Caudate nucleus (tissue), 63 donors: ENCODE measurements at places on chromosomes 2 and 18.

GRCh38 chr18:22685788-22686187 is 247.3 kb upstream of the RBBP8 start:
- DNase-seq: no peak

DNA sequence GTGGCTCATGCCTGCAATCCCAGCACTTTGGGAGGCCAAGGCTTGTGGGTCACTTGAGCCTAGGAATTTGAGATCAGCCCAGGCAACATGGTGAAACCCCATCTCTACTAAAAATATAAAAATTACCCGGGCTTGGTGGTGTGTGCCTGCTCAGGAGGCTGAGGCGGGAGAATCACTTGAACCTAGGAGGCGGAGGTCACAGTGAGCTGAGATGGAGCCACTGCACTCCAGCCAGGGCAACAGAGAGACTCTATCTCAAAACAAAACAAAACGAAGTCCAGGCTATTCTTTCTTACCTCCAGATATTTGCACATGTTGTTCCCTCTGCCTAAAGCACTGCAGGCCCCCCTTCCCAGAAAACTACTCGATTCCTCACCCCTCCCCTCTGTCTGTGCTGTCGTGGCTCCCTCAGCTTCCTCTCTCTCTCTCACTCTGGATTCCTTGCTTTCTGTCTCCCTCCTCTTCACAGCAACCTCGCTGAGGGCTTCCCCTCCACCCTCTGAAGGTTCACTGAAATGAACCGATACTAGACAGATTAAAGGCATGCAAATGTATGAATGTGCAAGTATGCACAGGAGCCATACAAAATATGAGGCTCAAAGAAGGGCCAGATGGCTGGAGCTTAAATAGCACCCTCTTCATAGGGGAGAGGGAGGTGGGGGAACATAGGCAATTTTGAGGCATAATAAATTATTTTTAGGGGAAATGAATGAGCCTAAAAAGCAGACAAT is 18.5 kb downstream of the TMEM177 start:
- DNase-seq: no peak

DNA sequence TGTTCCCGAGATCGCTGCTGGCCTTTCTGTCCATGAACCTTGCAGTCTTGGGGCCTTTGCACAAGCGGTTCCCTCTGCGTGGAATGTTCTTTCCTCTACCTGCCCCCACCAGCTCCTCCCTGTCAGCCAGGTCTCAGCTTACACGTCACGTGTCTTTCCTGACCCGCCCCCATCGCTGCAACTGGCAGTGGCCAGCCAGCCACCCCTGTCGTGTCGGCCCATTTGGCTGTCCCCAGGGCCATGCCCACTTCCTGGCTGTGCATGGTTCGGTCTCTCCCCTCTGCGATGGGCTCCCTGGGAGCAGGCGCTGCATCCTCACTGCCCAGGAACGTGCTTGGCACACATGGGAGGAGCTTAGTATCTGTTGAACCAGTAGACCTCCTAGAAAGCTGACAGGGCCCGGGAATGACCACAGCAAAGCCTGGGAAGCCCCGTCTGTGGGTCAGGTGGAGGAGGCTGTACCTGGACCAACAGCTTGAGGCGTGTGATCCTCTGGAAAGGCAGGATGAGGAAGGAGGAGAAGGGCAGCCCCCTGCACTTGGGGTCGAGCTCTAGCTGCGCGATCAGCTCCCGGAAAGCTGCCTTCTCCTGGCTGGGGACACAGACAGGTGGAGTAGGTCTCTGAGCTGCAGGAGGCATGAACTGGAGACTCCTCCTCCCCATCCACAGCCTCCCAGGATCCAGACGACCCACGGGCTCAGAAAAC is 21.0 kb downstream of the SNORC start:
- DNase-seq: no peak

DNA sequence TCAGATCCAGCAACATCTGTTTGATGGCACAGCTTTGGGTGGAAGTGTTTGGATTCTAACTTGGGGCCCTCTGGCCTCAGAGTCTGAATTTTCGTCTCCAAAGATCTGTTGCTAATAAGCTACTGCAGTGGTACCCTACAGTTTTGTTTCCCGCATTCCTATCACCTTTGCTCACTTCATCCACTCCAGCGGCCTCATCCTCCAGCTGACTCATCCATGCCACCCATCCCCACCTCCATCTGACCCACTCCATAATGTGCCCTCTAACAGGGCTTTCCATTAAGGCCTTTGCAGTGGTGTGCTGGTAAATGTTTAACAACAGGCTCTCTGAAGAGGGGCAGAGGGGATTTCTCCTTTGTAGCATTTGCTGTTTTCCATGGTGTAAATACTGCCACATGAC is 225.5 kb downstream of the TGIF1 start:
- DNase-seq: no peak

DNA sequence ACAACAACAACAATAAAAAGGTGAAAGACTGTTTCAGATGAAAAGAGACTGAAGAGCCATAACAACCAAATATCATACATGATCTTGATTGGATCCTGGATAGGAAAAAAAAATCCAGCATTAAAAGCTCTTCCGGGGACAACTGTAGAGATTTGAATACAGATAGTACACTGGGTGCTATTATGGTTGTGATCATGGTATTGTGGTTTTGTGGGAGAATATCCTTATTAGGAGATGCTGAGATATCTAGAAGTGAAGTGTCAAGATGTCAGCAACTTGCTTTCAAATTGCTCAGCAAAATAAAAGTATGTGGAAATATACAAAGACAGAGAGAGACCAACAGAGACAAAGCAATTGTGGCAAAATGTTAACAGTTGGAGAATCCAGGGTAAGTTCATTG is 15.5 kb upstream of the SPATA3 start:
- no peak for DNase-seq

GRCh38 chr18:45248240-45248903 is 366.9 kb upstream of the SLC14A2 start:
- no peak for DNase-seq

GRCh38 chr2:133532919-133533318 is 35.3 kb downstream of the NCKAP5 start:
- DNase-seq: no peak

DNA sequence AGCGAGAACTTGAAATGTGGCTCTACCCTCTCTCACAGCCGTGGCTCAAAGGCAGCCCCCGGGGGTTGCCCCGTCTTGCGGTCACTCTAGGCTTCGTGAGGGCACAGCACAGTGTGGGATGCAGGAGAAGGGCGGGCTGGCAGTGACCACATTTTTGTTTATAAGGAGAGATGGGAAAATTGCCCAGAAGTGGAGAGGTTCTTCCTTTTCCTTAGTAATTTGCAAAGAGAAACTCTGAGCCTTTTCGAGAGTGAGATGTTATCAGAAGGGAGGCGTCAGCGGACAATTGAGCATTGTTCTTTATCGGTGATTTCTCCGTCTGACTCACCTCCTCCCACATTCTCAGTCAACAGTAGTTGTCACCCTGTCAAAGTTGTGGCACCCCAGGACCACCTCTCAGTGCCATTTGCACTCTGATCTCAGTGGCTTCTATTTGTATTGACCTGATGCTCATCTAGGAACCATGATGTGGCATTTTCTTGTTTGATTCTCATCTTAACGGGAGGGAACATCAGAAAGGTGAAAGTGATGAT is 89.6 kb downstream of the ACAA2 start:
- no peak for DNase-seq

- DNase-seq: no peak
These were observed 178.6 kb downstream of the MGAT5 start for GRCh38 chr2:134432435-134432883.

- DNase-seq: no peak
These were observed 18.3 kb upstream of the CNOT11 start for GRCh38 chr2:101234169-101234938.

GRCh38 chr2:73838889-73839534 is 10.3 kb downstream of the STAMBP start:
- DNase-seq: no peak

GRCh38 chr18:57959278-57959677 is 84.7 kb upstream of the NEDD4L start:
- DNase-seq: no peak

GRCh38 chr2:109195193-109196045 is 66.4 kb downstream of the SH3RF3 start:
- DNase-seq: no peak

DNA sequence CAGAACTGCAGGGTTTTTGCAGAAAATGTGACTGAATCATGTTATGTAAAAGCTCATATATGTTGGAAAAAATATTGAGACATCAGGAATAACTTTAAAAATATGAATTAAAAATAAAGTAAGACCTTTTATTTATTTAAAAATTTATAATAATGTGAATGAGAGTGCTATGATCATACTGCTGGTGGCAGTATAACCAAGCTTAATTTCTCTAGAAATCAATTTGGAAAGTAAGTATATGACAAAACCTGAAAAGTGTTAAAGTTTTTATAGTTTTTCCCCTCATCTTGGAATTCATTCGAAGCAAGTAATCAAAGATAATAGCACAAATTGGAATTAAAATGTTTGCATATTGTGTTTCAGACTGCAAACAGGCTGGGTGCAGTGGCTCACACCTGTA is 7.5 kb downstream of the SLC39A10 start:
- no peak for DNase-seq

- no peak for DNase-seq
These were observed 42.3 kb downstream of the RPRD1A start for GRCh38 chr18:36025025-36025424.

DNA sequence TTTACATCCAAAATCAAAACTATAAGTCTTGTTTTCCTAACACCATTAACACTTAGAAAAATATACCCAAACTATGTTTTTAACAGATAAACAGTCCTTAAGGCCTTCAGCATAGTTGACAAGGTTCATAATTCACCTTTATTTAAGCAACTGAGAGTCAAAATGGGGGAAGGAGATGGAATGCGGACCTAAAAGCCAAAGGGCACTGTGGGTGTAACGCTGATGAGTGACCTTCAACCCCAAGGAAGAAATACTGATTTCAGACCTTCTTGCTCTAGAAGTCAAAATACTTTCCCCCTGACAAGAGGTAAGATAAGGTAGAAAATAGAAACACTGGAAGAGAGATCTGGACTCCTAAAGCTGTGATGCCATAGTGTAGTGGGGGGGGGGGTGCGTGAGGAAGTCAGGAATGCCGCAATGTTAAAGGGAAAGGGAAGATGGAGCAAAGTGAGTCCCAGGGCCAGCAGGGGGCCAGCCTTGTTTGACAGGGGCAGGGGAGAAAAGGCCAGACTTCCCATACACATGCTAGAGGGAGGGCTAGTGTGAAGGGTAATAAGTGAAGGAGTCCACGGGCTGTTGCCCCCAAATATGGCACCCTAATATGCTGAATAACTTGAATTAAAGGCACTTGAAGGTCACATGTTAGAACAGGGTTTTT is 31.4 kb downstream of the CCDC93 start:
- DNase-seq: no peak

GRCh38 chr2:205053827-205054410 is 508.6 kb downstream of the PARD3B start:
- DNase-seq: no peak

- no peak for DNase-seq
These were observed at the start of gene ANKRD29 for GRCh38 chr18:23662309-23663263. Gene ANKRD29, minus strand, starts transcription at chr18:23662911. Its CDS starts 181 bp downstream, at chr18:23662730.

DNA sequence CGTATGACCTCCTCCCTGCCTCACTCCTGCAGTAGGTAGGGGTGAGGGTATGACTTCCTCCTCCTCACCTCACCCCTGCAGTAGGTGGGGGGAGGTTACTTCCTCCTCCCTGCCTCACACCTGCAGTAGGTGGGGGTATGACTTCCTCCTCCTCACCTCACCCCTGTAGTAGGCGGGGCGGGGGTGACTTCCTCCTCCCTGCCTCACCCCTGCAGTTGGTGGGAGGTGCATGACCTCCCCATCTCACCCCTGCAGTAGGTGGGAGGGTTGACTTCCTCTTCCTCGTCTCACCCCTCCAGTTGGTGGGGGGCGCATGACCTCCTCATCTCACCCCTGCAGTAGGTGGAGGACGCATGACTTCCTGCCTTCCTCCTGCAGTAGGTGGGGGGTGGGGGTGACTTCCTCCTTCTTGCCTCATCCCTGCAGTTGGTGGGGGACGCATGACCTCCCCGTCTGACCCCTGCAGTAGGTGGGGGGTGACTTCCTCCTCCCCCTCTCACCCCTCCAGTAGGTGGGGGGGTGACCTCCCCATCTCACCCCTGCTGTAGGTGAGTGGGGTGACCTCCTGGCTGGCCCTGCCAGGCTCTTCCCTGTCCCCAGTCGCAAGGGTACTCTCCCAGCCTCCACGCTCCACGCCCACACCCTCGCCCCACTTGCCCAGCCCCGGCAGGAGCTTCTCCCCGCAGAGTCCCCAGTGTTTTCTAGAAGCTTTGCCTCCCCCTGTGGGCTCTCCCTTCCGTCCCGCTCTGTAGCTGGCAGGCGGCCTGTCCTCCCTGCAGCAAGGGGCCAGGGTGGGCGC is 39.3 kb downstream of the TSHZ1 start:
- DNase-seq: no peak

DNA sequence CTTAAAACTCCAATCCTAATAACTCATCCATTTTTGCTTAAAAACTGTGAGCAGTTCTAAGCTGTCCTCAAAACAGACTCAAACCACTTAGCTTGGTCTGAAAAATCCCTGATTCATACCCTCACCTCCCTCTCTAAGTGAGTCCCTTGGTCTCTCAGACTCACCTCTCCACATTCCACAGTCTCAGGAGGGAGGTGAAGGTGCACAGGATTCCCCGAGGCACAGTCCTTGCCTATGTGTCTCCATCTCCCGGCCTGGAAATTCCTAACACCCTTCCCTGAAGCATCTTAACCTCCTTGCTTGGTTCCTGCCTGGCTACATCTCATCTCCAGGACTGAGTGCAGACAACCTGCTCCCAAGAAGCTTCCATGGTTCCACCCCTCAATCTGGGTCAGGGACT is 45.0 kb downstream of the CYRIA start:
- no peak for DNase-seq

- no peak for DNase-seq
These were observed 28.3 kb downstream of the PKP4 start for GRCh38 chr2:158484892-158485556.

GRCh38 chr2:150428641-150429040 is 58.8 kb downstream of the RND3 start:
- no peak for DNase-seq

- DNase-seq: no peak
These were observed 22.2 kb downstream of the STEAP3 start for GRCh38 chr2:119245841-119246230.

DNA sequence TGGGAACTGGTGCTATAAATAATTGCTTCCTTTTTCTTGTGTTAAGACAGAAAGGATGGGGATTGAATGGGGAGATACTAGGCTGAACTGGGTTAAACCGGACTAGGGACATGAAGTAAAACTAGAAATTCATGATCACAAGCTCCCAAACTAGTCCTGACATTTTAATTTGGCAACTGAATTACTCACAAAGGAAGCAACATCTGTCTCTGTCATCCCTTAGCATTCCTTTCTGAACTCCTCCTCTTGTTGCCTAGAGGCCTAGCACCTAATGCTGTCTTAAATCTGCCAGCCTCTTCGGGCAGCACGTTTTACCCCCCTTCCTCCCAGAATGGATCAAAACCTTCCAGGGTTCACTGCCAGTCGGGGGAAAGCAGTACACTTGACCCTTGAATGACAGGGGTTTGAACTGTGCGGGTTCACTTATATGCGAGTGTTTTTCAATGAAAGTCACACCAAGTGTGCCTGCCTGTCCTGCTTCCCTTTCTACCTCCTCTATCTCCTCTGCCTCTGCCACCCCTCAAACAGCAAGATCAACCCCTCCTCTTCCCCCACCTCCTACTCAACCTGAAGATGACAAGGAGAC is 8.2 kb downstream of the KCTD1 start:
- DNase-seq: no peak

- no peak for DNase-seq
These were observed 185.4 kb downstream of the ZEB2 start for GRCh38 chr2:144334551-144334950.

GRCh38 chr18:9419956-9420631 is 55.2 kb upstream of the RALBP1 start:
- DNase-seq: no peak
